ENCODE measurements at places on chromosomes 1 and 21. TPM values are rescaled to one million over a fixed set of nuclear protein-coding genes. Genes with fewer than 3 reads are reported as not detected.

Gene NCAM2
- 5.7 TPM for total RNA-seq

Gene E2F2
- under 0.01 TPM for total RNA-seq

Gene AKT3
- 23.5 TPM for total RNA-seq

Gene TFAP2E
- total RNA-seq, result 0.82 TPM

Gene MX2
- 0.47 TPM for total RNA-seq

Gene KCNJ9
- total RNA-seq, result not detected

Gene EPHA2
- total RNA-seq, result 21.6 TPM

Gene EXO1
- 0.58 TPM for total RNA-seq

Gene F5
- total RNA-seq, result not detected

Gene DNASE2B
- total RNA-seq, result not detected

Gene RHOU
- 12.4 TPM for total RNA-seq

Gene NBPF20
- total RNA-seq, result 3.5 TPM
